ENCODE measurements at places on chromosomes 1 and 21.

DNA sequence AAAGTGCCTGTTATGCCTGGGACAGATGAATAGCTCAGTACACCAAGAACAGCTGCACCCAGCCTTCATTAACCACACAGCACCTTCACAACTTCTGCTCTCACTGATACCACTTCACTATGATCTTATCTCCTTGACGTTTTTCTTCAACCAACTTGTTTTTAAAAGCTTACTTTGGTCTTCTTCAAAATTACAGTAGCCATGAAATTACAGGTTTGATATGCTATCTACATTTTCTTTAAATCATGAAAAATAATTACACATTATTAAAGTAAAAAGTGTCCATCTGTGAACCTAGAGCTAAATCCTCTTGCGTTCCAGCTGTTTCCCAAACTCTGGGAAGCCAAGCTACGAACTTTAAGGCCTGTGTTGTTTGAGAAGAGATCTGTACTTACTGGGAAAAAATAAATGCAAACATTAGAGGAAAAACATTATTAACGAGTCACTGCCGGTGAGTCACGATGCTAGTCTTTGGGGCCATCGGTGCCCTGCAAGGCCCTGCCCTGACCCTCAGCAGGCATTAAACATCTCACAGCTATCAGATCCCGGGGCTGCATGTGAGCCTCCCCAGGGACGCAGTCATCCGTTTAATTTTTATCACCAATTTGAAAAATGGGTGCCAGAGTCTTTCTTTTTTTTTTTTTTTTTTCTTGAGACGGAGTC is 56.3 kb upstream of the GPR153 start:
- DNase-seq = no peak

DNA sequence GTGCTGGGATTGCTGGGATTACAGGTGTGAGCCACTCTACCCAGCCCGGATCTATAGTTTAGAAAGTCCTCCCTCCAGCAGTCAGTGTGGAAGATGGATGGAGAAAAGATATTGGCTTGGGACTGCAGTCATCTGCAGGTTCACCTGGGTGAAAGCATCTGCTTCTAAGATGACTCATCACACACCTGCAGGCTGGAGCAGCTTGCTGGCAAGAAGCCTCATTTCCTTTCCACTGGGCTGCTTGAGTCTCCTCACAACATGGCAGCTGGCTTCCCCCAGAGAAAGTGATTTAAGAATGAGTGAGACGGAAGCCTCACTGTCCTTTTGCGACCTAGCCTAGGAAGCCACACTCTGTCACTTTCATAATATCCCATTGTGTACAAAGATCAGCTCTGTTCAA is 50.0 kb downstream of the FOXO6 start:
- no peak for DNase-seq

GRCh38 chr1:15299179-15299578 is 52.2 kb downstream of the FHAD1 start:
- no peak for DNase-seq

- no peak for DNase-seq
Observed at GRCh38 chr21:46093668-46094400, 4.1 kb upstream of the COL6A2 start.

DNA sequence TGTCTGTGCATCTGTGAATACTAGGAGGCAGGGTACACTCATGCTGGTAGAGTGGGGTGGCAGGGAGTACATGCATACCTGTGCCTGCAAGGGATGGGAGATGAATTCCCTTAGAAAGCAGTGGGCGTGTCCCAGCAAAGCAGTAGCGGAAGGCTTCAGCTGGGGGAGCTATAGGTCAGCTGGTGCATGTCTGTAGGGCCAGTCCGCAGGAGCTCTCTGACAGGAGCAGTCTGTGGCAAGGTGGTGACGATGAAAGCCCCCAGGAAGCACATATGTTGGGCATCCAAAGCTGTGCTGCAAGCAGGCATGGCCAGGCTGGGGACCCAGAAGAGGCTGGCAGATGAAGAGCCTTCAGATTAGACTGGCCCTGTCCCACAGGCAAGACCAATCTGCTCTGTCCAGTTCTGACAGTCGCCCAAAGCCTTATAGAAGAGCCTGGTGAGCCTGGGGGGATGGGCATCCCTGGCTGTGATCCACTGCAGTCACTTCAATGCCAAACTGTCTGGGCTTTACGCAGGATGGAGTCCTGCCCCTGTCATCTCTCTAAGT is 1.8 kb upstream of the OR2M4 start:
- DNase-seq = no peak

DNA sequence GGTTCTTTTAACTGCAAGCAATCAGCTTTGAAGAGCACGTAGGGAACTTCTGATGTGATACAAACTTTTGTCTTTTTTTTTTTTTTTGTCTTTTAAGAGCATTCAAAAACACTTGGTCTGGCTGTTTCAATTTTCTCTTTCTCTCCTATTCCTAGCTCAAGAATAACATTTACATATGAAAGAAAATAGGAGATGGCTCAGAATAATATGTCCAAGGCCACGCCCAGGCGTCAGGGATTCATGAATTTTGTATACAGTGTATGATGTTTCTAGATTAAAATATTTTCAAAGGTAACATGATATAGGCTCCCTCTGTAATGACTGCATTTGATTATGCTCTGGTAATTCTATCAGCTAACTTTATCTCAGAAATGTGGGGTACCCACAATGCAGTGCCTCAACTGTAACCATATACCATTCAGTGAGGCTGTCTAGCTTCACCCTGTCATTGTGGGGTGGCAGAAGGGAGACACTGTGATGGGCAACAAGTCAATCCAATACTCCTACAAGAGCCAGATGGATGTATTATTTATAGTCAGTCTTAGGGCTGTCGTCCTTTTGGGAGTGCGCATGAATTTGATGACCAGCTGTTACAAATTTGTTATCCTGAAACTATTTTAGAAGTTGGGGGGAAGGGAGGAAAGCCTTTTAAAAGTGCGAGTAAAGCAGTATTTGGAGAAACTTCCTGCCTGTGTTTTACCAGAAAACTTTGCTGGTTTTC is 1.5 kb upstream of the AKNAD1 start:
- DNase-seq = peak; percentile 78

- peak; percentile 8 for DNase-seq
Observed at GRCh38 chr1:98556521-98557158, 104.9 kb upstream of the SNX7 start.

DNA sequence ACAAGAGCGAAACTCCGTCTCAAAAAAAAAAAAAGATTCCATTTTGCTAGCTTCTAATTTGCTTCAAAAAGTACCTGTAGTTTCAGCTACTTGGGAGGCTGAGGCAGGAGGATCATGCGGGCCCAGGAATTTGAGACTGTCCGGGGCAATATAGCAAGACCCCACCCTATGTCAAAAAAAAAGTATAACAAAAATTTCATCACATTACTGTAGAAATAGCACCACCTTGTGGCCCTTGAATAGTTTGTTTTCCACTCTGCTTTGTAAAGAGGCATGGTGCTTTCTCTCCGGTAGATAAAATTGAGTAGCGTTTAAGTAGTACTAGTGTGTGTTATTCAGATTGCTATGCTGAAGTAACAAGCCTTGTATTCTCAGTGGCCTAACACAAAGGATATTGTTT is 18.2 kb upstream of the MSTO1 start:
- DNase-seq = peak; percentile 74

- DNase-seq = no peak
Observed at GRCh38 chr1:7554385-7555235, 216.5 kb upstream of the VAMP3 start.

DNA sequence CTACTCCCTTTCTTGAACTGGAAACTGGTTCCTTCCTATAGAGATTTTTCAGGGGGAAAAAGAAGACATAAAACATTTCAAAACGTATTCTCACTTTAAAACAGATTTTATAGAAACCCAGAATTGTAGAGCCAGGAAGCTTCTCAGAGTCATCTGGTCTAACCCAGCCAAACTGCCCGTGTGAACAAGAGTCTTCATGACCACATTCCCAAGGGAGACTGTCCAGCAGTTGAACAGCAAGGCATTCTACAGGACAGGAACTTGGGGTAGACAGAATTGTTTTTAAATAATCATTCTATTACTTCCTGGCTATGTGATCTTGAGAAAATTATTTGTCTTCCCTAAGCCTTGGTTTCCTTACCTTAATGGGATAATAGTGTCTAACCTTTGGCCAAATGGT is 163.5 kb upstream of the IVNS1ABP start:
- no peak for DNase-seq

- DNase-seq = no peak
Observed at GRCh38 chr21:28496517-28496916, 496.2 kb downstream of the LTN1 start.

- DNase-seq = no peak
Observed at GRCh38 chr1:240806200-240806745, 194.3 kb upstream of the GREM2 start.

DNA sequence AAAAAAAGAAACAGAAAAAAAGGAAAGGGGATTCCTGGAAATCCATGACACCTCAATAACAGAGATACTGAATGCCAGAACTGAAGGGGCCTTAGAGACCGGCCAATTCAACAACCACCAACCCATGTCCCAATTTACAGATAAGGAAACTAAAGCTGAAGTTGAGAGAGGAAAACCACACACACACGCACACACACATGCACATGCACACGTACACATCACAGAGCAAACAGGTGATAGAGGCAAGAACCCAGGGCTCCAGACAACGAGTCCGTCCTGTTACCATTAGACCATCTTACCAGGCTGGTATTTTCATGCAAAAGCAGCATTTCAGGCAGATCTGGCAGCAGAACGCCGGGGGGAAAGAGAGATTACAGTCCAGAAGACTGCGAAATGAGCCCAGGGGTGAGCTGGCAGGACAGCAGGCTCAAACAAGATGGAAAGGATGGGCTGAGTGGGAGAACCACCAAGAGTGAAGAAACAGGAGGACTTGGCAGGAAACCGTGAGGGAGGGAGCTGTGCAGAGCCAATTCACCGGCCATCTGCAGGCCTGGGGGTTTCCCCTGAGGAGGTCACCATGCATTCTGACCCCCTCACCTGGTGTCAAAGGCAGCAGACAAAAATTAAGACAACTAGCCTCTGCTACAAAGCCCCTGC is 43.5 kb downstream of the PAFAH2 start:
- DNase-seq = no peak

GRCh38 chr21:35035581-35035980 is 13.5 kb downstream of the RUNX1 start:
- no peak for DNase-seq

DNA sequence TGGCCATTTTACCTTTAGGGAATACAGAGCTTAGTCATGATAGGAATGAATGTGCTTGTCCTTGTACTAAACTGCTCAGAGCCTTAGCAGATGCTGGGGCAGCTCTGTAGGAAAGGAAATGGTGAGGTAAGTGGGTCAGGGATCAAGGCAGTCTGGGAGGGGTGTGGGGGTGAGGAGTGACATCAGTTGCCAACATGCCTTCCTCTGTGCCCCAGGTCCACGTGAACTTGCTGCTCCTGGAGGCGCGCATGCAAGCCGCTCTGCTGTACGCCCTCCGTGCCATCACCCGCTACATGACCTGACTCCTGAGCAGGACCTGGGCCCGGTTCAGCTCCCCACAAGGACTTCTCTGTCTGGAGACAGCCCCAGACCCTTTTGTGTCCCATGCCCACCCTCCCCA is 21.2 kb downstream of the SESN2 start:
- no peak for DNase-seq

DNA sequence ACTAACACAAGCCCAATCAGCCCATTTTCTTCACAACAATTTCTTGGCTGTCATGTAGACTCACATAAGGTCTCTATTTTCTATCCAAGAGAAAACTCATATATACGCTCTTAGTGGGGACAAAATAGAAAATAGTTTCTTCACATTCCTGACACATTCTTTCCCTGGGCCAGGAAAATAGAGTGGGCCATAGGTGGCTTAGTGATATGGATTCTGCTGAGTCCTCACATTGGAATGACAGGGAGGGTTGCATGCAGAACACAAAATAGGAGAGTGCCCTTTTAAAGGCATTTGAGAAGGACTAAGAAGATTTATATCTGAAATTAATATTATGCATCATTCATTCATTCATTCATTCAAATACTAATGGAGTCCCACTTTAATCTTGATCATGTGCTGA is 207.7 kb downstream of the LYPLAL1 start:
- DNase-seq = no peak

DNA sequence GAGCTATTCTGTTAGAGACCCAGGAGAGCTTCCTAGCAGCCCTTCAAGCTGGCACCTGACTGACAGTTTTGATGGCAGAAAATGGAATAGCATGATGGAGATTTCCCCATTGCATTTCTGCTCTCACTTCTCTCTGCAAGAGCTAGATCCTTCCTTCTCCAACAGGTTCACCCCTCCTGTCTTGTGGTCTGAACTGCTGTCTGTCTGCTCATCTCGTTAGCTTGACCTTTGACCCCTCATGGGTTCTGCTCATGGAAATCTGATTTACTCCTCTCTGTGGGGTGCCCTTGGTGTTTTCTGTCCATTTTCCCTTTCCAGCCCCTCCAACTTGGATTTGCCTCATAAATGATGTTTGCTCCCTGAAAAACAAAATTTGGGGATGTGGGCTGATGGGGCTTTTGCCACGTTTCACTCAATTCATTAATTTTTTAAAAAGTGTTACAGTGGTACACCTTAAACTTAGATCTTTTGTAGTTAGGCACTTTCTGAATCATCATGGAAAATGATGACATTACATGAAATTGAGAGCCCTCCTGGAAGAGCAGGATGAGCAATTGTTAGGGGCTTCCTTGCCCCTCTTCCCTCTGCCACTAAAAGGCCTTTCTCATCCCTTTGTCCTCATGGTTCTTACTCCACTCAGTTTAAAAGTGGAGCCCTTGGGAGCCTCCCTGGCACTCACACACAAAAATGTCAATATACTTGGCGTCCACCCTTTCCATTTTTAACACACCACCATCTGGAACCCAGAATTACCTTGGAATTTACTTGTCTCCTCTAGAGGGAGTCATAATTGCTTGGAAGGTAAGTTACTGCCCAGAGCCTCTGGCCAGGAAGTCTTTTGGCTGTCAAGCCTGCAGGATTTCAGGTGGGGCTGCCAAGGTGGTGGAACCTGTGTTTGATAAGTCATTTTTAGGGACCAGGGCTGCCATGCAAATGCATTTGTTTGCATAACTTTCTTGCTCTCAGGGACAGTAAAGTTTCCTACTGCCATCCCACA is 31.9 kb upstream of the IL19 start:
- DNase-seq = no peak

GRCh38 chr1:94701796-94702441 is 118.2 kb upstream of the SLC44A3 start:
- DNase-seq = no peak

DNA sequence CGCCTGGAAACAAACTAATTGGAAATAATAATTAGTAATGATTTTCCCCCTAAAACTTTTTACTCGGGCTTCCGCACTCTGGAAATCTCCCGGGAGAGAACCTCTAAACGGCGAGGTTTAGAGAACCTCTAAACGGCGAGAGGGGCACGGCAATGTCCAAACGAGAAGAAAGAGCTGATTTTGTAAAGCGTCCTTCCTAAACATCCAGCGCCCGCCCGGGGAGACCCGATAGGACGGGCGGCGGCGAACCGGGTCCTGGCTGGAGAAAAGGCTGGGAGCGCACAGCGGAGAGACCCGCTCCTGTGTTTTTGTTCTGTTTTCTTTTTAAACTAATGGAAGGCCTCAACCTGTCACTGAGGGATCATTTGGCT is 1.6 kb downstream of the PAX7 start:
- no peak for DNase-seq

DNA sequence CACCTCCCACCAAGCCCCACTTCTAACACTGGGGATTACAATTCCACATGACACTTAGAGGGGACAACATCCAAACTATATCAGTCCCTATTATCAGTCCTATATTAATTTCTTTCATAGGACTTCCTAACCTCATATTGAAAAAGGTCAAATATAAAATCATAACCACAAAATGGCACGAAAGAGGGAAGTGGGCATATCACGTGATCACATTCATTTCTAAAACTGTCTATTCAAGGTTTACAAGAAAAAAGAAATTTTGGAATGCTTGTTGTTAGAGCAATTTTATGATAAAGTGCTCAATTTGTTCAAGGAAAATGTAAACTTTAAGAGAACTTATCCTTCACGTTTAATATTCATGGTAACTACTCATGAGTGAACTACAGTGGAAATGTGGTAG is 13.2 kb upstream of the CDC7 start:
- DNase-seq = no peak
